Left ventricle myocardium inferior (tissue), 1 donor: ENCODE measurements at places on chromosomes 3 and 15.

DNA sequence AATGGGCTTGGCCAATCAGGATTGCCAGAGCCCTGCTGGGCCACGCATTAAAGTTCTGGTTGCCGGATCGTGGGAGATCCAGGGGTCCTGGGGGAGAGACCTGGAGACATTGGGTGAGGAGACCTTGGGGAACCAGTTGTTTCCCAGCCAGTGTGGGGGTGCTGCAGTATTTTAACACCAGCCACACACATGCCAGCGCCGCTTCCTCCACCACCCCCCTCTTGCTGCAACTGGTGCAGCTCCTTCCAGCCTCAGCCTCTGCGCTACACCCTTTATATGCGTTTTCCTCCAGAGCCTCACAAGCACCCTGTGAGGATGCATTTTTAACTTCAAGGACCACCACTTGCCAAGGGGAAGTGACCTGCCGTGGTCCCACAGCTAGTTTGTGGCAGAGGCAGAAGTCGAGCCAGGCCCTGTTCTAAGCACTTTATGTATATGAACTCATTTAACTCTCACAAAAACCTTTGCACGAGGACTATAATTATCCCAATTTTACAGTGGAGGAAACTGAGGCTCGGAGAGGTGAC is 29.4 kb upstream of the GRIP2 start:
- DNase-seq, result no peak

DNA sequence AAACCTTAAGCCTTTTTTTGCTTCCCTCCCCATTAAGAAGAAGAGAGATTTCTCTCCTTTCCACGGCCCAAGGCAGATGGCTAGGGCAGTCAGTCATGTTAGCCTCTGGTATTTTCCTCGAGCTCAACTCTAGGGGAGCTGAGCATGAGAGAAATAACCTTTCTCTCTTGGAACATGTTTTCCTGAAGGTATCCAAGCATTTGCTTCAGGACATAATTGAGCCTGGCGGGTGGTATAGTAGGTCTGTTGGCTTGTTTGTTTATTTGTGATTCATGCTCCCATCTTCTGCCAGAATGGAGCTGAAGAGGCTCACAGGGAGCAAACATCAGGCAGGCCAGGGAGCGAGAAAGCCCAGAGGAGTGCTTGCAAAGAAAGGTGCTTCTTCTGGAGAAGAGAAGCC is 102.5 kb downstream of the MESD start:
- no peak for DNase-seq

- no peak for DNase-seq
Measured at GRCh38 chr3:44036850-44037249, 204.8 kb upstream of the TOPAZ1 start.

DNA sequence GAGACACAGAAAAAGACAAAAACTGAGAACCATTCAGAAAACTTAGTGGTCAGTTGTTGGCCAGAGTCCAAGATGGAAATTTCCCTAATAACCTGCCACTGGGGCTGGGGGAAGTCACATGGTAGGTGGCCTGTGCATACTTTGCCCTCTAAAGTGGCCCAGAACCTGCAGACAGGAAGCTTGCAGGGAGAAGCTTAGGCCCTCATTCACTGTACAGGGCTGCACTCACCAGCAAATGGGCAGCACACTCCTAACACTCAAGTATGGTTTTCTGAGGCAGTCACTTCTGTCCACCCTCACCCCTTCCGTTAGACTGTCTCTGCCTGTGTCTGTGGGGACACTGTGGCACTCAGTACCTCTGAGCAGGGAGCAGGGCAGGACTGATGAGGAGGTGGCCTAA is 14.5 kb upstream of the RNU6-1 start:
- no peak for DNase-seq

DNA sequence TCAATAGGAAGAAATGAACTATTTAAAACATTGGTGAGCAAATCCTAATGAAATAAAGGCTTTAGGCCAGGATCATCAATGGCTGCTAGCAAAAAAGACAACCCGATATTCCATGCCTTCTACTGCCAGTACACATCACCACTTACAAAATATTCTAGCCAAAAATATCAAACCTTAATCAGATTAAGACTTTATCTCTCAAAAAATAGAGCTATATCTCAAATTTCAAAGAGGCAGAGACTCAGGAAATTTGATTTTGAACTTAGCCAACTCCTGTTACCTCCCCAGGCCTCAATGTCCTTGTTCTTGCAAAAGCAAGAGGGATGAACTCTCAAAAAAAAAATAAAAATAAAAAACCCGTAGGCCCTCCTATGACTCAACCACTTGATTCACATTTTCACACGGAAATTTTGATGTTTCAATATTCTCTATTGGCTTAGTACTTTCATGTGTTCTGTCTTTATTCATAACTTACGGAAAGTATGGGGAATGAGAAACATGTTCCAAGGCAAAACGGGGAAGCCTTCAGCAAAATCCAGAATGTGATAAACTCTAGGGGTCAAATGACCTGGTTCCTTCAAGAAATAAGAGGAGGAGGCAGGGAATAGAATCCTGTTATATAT is 273.3 kb upstream of the ZPLD1 start:
- DNase-seq, result no peak

GRCh38 chr3:113804661-113805060 is 33.9 kb upstream of the GRAMD1C start:
- DNase-seq, result no peak

GRCh38 chr15:92633001-92633400 is 22.6 kb downstream of the FAM174B start:
- no peak for DNase-seq

- DNase-seq, result no peak
Measured at GRCh38 chr3:149277331-149277813, 55.7 kb upstream of the CP start.

DNA sequence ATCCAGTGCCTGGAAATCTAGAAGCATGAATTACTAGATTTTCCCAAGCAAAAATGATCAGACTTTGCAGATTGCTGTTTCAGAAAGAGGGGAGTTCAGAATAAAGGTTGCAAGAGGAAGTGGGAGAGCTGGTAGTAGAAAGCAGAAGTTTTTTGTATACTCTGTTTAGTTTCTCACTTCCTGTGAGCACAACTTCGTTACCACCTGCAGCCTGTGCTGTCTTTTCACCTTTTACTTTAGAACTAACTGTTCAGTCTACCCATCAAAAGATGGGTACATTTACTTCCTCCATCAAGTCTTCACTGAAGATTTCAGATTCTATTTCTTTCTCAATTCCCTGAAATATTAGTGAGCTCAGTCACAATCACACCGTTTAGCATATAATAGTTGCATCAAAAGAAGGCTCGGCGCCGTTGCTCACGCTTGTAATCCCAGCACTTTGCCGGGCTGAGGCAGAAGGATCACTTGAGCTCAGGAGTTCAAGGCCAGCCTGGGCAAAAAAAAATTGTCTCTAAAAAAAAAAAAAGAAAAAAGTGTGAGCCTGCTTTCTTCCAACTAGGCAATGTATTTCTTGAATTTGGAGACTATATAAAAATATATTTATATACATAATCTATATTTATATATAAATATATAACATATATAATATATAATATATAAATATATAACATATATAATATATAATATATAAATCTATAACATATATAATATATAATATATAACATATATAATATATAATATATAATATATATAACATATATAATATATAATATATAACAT is 1.8 kb upstream of the CEP97 start:
- DNase-seq, result no peak

DNA sequence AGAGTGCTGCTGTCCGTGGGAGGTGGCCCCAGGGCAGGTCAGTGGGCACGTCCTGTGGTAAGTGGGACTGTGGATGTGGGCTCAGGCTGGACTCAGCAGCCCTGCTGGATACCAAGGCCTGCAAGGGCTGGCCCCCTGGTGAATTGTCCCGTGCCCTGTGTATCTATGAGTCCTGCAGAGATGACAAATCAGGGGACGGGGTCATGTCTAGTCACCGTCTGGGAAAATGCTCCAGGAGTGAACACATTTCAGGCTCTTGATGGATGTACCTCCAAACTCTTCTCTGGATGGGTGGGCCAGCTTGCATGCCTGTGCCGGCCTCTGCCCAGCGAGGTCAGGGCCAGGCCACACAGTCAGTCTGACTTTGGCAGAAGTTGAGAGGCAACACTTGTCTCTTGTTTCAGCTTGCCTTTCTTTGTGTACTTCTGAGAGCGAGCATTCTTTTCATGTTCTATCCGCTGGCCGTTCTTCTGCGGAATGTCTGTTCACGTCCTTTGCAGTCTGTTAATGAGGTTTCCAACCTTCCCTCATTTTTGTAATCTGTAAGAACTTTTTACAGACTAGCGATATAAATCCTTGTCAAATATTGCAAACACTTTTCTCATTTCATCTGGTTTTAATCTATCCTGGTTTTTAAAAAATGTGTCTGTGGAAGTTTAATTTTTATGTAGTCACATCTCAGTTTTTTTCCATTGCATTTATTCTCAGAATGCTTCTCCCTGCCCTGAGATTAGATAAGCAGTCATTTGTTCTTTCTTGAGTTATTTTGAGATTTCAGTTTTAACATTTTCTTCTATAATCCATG is 11.4 kb upstream of the STAB1 start:
- no peak for DNase-seq

DNA sequence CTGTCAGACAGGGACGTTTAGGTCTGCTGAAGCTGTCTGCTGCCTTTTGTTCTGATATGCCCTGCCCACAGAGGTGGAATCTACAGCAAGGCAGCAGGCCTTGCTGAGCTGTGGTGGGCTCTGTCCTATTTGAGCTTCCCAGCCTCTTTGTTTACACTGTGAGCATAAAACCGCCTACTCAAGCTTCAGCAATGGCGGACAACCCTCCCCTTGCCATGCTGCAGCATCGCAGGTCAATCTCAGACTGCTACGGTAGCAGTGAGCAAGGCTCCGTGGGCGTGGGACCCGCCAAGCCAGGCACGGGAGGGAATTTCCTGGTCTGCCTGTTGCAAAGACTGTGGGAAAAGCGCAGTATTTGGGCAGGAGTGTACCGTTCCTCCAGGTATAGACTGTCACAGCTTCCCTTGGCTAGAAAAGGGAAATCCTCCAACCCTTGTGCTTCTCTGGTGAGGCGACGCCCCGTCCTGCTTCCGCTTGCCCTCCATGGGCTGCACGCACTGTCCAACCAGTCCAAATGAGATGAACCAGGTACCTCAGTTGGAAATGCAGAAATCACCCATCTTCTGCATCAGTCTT is 71.4 kb downstream of the SPSB4 start:
- no peak for DNase-seq

DNA sequence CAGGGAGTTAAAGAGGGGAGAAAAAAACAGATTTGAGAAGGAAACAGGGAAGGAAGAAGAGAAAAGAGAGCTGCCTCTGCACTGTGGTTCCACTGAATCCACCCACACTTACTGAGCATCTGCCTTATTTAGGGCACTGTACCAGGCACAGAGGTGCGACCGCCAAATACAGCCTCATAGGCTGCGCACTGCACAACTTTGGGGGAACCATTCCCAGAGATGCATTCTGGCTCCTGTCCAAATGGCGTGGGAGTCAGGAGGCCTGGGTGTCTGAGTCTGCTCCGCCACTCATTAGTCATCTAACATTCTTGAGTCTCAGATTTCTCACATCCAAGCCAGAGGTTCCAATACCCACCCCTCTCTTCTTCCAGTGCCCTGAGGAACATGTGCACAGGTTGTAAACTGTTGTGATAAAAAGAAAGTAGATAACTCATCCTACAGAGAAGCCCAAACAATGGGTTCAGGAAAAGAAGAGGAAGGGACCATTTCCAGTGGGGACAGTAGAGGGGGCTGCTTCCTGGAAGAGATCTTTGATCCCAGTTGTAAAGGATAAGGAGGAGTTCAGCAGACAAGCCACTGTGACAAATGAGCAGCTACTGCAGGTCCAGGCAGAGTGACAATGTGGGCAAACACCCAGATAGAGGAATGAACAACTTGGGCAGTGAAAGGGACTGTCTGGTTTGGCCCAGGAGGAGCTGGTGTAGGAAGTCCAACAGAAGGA is 254.6 kb downstream of the UACA start:
- no peak for DNase-seq

DNA sequence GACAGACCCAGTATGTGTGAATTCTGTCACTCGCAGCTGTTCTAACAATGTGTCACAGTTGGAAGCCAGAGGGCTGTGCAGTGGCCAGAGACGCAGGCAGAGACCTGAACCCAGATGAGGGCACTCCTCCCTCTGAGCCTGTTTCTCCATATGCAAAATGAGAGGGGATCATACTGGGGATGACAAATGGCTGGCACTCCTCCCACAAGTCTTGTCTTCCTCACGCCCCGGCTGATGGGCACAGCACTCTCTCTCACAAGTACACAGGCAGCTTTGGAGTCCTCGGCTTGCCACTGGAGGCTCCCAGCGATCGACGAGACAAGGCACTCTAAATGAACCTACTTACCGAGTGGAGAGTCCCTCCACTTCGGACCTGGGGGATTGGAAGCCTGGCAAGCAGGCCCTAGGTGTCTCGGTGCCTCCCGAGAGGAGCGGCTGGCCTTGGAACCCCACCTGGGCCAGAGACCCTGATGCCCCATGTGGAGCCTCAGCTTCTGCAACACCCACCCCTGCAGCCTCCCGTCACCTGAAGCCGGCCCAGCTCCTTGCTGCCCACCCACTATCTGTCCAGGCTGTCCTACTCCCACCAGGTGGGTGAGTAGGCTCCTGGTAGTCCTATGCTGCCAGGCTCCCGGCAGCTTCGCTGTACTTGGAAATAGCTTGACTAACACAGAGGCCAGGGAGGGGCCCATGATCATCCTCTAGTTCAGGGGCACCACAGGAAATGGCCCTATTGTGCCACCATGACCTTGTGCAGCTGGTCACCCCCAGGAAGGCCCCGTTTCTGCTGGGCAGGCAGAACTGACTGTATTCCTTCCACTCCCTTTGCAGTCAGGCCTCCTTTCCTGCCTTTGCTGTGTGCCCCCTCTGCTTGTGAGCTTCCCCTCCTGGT is 65.0 kb upstream of the IQSEC1 start:
- DNase-seq, result no peak

DNA sequence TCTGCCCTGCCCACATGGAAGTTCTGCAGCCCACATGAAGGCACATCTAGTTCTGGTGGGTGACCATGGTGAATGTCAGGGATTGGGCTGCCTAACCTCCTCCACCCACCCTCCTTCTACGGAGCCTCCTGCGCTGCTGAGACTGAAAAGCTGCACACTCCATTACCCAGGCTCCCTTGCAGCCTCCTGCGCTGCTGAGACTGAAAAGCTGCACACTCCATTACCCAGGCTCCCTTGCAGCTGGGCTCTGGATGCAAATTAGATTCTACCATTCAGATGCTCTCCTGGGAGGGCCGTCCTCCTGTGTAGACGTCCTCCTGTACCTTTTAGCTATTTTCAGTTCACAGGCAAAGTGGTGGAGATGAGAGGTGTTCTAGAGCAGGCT is 32.1 kb downstream of the POMGNT2 start:
- DNase-seq, result no peak
